ENCODE measurements at places on chromosomes 1 and 21. TPM values are rescaled to one million over a fixed set of nuclear protein-coding genes. Genes with fewer than 3 reads are reported as not detected.

TRMT1L gene
- 20.1 TPM for total RNA-seq

FAM72C gene
- total RNA-seq = 0.34 TPM

VTCN1 gene
- total RNA-seq = not detected

CATSPER4 gene
- not detected for total RNA-seq

STYXL2 gene
- not detected for total RNA-seq

CDC7 gene
- 2.1 TPM for total RNA-seq

LIN28A gene
- total RNA-seq = not detected

DNALI1 gene
- total RNA-seq = 0.26 TPM

TMCO2 gene
- total RNA-seq = not detected

SPRR4 gene
- not detected for total RNA-seq

PIGV gene
- total RNA-seq = 7.2 TPM

ASTN1 gene
- not detected for total RNA-seq

MIS18A gene
- total RNA-seq = 5.7 TPM

CLDN17 gene
- total RNA-seq = not detected

IRF6 gene
- 0.26 TPM for total RNA-seq

RIPPLY3 gene
- total RNA-seq = under 0.01 TPM

LRRN2 gene
- not detected for total RNA-seq

TEDDM1 gene
- total RNA-seq = not detected

All from dermis lymphatic vessel endothelial cell (primary cell).